ENCODE measurements at places on chromosomes 2 and 18.
A peak's percentile ranks its signal among the peaks of the same experiment; 100 is the strongest.

DNA sequence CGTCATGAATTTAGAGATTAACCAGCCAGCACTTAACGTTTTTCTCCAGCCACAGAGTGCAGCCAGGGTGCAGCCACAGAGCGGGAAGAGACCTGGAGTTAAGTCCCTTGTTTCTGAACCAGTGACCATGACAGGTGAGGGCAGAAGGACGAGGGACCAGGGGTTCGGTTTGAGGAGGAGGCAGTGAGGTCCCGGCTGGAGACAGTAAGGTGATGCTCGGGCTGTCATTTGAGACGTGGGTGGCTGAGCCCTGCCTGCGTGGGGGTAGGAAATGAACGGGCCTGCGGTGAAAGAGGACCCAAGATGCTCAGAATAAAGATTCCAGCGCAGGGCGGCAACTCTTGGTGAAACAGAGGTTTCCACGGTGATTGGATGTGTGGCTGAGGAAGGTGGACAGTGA lies 205.9 kb downstream of the SNTG2 start:
- no peak for DNase-seq

- DNase-seq = peak; percentile 20
These were observed 70.6 kb downstream of the B3GNT2 start for GRCh38 chr2:62266433-62267038.

- DNase-seq = no peak
These were observed 51.4 kb downstream of the ITGAV start for GRCh38 chr2:186641132-186641806.

DNA sequence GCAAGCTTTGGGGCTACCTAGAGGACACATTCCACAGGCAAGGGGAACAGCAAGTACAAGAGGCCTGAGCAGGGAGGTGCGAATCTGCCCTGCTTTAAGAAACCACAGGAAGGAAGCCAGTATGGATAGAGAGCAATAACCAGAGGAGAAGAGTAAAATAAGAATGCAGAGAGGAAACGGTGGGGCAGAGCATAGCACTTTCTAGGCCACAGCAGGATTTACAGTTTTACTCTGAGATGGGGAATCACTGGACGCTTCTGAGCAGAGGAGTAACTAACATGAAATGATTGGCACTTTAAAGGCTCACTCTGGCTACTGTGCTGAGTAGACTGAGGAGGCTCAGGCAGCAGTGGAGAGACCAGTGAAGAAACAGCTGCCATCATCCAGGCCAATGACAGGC lies 23.8 kb downstream of the AAK1 start:
- DNase-seq = no peak

GRCh38 chr18:32730620-32731091 lies 42.2 kb downstream of the KLHL14 start:
- no peak for DNase-seq

GRCh38 chr2:32925283-32925815 lies 21.4 kb upstream of the LTBP1 start:
- DNase-seq = no peak

GRCh38 chr18:48312066-48312465 lies 97.1 kb downstream of the ZBTB7C start:
- no peak for DNase-seq

DNA sequence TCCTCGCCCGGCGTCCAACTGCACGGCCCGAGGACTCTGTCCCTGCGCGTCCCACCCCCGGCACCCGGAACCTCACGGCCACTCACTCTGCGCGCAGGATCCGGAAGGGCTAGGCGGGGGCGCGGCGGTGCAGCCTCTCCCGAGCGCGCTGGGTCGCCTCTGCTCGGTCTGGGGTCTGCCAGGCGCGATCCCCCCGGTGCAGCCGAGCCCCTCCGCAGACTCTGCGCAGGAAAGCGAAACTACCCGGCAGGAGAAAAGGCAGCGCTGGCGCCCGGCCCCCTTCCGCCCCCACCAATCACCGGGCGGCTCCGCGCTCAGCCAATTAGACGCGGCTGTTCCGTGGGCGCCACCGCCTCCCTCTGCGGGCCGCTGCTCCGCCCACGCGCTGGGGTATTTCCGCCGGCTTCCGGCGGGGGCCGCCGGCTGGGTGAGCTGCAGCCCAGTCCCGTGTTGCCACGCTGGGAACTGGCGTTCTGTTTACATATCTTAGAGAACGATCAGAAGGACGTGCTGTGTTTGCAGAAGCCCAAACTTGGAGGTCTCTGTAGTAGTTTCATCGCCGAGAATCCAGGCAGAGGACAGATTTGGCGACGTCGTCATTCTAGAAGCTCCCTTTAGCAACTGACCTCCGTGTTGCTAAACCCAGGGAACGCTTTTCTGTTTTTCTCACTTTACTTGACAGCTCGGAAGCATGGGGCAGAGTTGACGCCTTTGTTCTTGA lies at the start of gene STAT1:
Gene STAT1, minus strand, starts transcription at position 240 of the 721 bp plus-strand sequence. CDS start 4,168 bp downstream, outside the sequence.
- DNase-seq = peak; percentile 89

DNA sequence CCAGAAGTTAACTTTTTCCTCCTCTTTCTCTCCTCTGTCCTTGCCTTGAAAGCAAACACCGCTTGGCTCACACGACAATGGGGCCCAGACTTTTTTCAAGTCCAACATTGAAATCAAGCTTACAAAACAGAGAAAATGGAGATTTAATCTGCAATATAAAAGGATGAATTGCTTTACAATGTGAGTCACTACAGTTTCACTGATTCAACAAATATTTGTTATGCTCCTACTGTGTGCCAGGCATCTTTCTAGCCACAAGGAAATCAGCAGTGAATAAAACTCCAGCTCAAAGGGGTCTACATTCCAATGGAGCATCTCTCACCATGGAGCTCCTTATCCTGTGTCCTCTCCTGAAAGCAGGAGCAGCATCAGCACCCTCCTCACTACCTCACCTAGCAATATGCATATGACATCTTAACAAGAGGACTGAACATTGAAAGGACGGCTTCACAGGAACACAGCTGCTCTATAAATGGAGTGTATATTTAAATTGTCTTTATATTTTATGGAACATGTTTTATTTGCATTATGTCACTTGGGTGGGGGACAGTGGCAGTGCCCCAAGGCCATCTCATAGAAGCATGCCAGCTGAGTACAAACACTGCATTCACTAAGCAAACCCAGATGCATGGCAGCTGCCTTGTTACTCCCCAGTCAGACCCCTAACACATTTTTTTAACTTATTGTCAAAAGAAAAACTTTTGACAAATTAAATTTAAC lies 39.5 kb downstream of the PKDCC start:
- DNase-seq = no peak

Data from AG04450 (cell line).